Posterior vena cava (tissue), 2 donors: ENCODE measurements at places on chromosomes 3 and 15. TPM values are rescaled to one million over a fixed set of nuclear protein-coding genes. Genes with fewer than 3 reads are reported as not detected.

DNA sequence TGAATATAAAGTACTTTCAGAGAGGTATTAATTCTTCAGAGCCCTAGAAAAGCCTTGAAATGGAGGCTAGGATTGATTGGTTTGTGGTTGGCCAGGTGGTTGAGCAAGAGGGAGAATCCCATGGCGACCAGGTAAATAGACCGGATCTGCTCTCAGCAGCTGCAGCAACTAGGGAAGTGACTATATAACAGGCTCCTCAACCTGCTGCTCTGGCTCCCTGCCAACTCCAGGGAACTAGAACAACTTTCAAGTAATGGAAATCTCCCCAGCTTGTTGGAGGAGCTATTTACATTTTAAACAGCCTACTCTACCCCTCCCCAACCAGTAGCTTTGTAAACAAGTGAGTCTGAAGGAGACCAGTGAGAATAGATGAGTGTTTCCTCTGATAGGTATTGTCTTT is 121.8 kb upstream of the CADM2 start:
- no peak for DNase-seq

DNA sequence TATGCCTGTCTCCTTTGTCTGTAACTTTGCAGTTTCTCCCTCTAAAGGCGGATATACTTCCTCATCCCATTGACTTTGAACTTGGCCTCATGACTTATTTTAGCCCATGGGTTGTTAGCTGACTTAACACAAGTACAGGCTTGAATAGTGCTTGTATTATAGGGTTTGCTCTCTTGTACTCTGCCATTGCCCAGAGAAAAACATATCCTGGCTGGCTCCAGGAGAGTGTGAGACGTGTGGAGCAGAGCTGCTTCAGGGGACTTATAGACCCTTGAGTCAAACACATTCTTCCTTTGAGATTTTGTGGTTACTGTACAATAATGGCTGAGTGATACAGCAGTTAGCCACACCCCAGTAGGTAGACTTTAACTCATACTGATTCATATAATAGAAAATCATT is 124.0 kb downstream of the RAP2B start:
- no peak for DNase-seq

GRCh38 chr3:177703788-177704187 is 506.5 kb upstream of the TBL1XR1 start:
- no peak for DNase-seq

- DNase-seq: no peak
These were observed 63.0 kb downstream of the LINGO1 start for GRCh38 chr15:77569729-77570125.

- DNase-seq: peak; percentile 85
These were observed at the start of gene MYZAP for GRCh38 chr15:57591822-57592367. MYZAP (plus strand) TSS chr15:57591904; CDS start chr15:57592035, 131 bp downstream.

- no peak for DNase-seq
These were observed 182.2 kb downstream of the APBA2 start for GRCh38 chr15:29067949-29068348.

- DNase-seq: no peak
These were observed 141.1 kb upstream of the PTPRG start for GRCh38 chr3:61420136-61420759.

DNA sequence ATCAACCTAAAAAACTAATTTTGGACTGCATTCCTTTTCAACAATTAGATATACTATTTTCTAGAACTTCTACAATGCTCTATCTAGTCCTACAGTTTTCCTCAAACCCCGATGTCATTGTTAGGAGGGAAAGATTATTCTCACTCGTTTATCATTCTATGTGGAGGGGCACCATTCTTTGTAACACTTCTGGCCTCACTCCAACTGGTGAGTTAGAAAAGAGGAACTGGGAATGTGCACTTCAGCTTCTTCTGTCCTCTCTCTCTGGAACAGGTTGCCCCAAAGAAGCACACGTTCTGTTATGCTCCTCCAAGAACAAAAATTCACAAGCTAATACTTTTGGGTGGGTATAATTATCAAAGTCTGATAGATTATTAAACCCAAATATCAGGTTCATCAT is 137.9 kb downstream of the UACA start:
- no peak for DNase-seq

DNA sequence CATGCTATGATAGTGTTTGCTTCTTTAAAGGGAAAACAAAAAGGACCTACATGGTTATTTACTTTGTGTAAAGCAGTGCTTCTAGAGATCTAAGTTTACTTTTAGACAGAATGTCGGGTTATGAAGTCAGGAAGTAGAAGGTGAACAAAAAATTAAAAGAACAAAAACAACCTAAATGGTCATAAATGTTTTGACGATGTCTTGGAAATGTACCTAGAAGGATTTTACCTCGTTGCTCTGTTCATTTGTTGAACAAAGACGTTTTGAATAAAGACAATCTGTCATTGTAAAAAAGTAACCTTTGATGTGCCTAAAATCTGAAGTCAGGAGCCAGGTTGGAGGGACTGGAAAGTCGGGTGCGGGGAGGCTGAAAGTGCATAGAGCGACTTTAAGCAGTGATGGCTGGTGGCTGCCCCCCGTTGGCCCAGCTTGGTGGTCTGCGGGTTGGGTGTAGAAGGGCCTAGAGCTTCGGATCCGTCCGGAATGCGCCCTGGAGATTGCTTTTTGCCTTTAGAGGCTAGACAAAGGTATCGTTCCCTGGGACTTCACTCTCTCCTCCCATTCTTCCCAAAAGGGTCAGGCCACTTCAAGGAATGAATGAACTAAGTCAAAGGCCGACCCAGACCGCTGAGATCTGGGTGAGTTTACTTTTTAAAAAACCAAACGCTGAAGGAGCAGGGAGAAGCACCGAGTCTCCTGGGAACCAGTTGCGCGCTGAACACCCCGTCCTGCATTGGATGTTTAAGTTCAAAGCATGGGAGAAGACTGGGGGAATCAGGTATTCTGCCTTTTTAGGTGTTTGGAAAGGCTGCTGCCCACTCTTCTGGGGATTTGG is 2.1 kb downstream of the SOX14 start:
- no peak for DNase-seq

GRCh38 chr3:36686516-36686915 is 77.8 kb downstream of the DCLK3 start:
- no peak for DNase-seq

DNA sequence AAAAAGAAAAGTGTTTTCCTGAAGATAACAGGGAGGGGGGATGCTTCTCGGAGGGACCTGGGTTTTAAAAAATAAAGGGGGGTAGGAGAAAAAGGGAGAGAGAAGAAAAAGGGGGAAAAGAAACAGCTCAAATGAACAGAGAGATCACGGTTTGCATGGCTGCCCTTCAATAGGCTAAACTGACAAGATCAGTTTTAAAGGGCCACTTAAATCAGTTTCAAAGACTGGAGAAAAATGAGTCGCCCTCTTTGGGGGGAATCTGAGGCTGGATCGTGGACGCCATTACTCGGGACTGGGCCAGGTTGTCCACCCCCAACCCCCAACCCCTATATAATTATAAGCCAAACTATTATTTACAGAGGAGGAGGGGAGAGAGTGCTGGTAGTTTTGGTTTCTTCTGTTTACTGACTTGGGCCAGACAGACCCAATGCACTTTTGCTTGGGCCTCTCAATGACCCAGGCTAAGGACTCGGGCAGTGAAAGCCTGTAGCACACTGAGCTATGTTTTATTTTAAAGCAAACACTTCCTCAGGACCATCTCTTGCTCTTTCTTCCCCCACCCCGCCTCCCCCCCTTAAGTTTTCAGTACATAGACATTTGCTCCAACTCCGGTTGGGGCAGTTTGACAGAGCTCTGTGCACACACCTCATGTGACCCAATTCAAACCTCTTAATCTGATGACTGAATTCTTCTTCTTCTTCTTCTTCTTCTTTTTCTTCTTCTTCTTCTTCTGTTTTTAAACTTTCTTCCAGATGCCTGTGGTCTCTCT is 6.3 kb downstream of the NR2F2 start:
- DNase-seq: no peak

- DNase-seq: no peak
These were observed 196.0 kb upstream of the TOPAZ1 start for GRCh38 chr3:44045476-44046275.

DNA sequence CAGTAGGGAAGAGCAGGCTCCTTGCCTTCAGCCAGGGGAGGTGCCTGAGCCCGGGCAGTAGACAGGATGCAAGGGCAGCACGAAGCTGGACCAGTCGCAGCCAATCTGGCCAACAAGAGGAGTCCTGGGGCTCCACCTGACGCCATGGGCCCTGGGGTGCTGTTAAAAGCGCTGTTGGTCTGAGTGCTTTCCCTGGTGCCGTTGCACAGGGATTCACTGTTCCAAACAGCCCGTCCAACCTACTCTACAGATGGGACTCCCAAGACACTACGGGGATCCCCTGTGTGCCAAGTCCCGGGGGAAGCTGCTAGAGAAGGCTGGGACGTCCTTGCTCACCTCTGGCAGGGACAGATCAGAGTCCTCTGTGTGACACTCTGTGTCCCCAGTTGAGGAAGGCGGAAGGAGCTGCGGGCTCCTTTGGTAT is 632 bp downstream of the CTSH start:
- no peak for DNase-seq

DNA sequence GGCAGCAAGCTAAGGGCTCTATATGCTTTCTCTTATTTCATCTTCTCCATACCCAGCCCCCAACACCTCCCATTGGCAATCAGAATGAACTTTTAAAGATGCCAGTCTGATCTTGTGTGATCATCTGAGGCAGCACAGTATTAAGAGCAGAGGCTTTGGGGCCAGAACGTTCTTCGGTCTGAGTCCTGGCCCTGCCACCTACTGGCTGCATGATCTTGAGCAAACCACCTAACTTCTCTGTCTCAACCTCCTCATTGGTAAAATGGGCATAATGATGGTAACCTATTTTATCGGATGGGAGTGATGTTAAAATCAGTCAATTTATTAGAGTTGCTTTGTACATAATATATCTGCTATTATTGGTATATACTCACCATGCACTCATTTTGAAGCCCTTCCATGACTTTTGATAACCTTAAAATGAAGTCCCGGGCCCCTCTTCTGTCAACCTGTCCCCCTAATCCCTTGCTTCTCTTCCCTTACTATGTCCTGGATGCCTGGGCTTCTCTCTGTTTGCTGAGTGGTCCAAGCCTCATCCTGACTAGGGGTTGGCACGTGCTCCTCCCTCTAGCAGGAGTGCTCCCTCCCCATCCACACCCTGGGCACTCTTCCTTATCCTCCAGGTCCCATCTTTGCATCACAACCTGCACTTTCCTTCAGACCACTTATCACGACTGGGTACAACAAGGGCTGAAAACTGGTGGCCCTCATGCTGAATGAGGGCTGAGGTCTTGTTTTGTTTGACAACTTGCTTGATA is 6.3 kb downstream of the EFCAB12 start:
- DNase-seq: no peak

DNA sequence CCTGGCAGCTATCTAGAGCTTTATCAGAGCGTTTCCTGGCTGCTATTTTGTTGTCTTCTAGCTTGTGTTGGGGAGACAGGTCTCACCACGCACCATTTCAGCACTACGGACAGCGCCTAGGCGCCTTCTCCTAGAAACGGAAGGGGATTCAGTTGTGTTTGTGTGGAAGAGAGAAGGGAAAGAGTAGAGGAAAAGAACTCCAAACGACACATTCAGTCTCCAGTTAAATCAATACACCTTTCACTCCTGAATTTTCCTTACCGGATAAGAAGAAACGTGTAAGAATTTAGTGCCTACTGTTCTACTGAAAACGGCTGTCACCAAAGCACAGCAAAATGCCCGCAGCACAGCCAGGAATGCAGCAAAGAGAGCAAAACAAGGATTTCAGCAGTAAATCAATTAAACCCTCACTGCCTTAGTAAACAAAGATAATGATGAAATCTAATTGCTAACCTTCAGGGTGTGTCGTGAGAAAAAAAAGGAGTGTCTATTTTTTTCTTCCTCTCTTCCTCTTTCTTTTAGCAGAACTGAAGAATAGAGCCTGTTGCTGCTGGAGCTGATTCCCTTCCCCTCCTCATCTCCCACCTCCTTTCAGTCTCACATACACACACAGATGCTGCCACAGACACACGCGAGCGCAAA is 412 bp upstream of the CTXN2 start:
- DNase-seq: peak; percentile 88

DNA sequence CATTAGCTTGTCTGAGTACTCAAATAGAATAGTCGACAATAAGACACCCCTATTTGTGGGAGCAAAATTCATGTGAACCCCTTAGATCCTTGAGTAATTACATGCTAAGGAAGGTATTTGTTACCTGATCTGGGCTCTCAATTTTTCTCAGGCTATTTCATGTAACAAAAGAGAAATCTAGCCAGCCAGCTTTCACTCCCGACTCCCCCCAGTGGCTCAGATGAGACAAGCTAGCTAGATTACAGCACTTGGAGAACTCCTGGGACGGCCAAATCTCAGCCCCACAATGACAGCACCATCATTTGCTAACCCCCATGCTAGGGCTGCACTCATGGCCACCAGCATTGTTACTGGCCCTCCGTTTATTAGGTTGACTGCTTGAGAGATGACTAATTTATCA is 41.3 kb downstream of the GLDN start:
- no peak for DNase-seq

GRCh38 chr3:111967651-111968274 is 11.1 kb upstream of the ABHD10 start:
- peak; percentile 90 for DNase-seq

ECE2 gene
- not detected for total RNA-seq

ITGB5 gene
- 292 TPM for total RNA-seq

PIAS1 gene
- 43.1 TPM for total RNA-seq

NOX5 gene
- total RNA-seq: 0.09 TPM

SCAMP5 gene
- 2.9 TPM for total RNA-seq

RAD51 gene
- total RNA-seq: 0.52 TPM

ZPLD1 gene
- 1.5 TPM for total RNA-seq

C3orf85 gene
- not detected for total RNA-seq

SLC25A20 gene
- 19.5 TPM for total RNA-seq

GPR87 gene
- total RNA-seq: not detected
